ENCODE measurements at places on chromosomes 3 and 15.

DNA sequence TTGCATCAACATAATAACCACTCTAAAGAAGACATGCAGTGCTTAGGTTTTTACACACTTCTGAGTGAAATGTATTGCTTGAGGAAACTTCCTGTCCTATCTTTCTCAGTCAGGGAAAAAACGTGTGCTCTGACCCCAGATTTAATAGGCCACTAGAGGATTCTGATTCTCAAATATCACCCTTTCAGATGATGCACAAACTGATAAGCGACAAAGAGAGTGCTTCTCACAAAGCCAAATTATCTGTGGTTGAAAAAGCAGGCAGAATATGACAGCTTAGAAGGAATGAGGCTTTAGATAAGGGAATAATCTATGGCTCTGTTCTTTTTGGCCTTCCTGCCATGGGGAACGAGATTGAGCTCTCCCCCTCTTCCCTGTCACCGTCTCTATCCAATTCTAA lies 583.4 kb upstream of the SGO1 start:
- DNase-seq: no peak

- no peak for DNase-seq
These were observed 100.8 kb upstream of the CMC1 start for GRCh38 chr3:28140664-28141063.

- no peak for DNase-seq
These were observed 47.6 kb upstream of the CLSTN2 start for GRCh38 chr3:139887431-139887830.

DNA sequence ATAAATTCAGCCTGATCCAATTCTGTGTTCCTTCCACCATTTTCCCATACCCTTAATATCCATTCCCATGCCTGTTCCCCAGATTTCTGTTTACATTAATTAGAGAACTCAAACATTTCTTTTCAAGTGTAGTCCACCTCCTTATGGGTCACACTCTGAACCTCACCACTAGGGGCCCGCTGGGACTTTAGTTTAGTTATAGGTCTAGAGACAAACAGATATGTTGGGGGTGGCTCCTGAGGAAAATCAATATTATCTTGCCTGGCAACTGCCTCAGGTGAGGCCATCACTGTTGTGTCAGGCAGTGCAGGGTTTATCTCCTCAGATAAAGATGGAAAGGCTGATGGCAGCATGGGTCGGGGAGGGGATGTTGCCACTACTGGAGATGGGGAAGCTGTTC lies 72.8 kb downstream of the CLDN1 start:
- DNase-seq: no peak

- DNase-seq: no peak
These were observed 91.8 kb upstream of the ETV5 start for GRCh38 chr3:186200726-186201125.

- DNase-seq: no peak
These were observed 114.8 kb downstream of the ADCY5 start for GRCh38 chr3:123334056-123334455.

DNA sequence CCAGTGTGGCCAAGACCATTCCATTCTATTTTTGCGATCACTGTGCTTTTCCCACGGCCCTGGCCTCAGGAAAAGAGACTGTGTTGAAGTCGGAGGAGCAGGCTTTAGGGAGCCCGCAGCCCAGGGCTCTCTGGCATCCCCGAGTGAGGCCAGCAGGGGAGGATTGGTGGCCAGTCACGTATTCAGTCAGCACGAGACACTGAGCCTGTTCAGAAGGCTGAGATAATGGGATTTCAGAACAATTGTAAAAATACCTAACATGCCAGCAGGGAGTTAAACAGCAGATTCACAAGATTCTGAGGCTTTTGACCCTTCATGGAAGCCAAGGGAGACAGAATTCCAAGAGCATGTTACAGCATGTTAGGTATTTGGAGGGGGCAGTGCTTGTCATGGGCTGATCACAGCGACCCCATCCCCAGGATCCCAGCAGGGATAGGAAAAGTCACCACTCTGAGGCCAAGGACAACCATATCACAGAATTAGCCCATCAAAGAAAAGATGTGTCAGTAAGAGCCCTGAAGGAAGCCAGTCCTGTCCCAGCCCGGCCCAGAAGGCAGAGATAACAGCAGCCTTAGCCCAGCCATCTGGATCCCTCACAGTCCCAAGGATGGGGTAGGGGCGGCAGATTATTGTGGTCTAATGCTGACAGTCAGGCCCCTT lies 40.6 kb downstream of the AMOTL2 start:
- DNase-seq: no peak

DNA sequence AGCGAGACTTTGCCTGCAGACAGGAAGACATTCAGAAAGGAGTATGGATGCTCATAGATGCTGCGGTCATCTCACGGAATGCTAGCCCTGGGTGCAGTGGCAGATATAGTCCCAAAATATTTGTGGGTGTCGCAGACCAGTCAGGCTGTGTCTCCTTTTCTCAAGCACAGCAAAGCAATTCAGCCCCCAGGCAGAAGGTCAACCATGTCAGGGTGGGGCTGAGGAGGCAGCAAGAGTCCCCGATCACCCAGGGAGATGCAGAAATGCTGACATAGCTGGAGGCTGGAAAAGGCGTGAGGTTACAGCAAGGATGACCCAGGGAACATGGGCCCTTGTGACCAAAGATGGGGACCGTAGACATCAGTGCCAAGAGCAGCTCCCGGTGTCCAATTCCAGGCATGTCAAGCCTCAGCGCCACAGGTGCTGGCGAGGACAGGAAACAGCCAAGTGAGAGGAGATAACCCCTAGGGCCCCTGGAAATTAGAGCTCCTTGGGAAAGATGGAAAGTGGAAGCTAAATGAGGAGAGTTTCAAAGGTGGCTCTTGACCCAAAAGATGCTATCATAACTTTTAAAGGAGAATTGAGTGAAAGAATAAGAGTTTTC lies 81.2 kb upstream of the ABHD17C start:
- no peak for DNase-seq

- no peak for DNase-seq
These were observed 32.6 kb downstream of the MB21D2 start for GRCh38 chr3:192884777-192885773.

DNA sequence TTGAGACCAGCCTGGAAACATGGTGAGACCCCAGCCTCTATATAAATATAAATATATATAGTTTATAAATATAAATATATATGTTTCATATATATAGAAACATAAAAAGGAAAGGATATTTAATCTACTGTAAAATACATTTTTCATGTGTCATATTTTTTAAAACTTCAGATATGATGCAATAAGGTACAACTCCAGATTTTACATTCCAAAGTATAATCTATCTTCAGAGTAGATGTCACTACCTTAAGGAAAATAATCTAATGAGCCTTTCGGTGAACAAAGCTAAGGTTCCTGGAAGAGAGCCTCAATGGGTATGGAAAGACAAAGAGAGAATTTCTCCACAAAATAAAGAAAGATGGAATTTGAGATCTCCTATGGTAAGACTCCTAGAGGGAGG lies 16.9 kb downstream of the EFHB start:
- no peak for DNase-seq

DNA sequence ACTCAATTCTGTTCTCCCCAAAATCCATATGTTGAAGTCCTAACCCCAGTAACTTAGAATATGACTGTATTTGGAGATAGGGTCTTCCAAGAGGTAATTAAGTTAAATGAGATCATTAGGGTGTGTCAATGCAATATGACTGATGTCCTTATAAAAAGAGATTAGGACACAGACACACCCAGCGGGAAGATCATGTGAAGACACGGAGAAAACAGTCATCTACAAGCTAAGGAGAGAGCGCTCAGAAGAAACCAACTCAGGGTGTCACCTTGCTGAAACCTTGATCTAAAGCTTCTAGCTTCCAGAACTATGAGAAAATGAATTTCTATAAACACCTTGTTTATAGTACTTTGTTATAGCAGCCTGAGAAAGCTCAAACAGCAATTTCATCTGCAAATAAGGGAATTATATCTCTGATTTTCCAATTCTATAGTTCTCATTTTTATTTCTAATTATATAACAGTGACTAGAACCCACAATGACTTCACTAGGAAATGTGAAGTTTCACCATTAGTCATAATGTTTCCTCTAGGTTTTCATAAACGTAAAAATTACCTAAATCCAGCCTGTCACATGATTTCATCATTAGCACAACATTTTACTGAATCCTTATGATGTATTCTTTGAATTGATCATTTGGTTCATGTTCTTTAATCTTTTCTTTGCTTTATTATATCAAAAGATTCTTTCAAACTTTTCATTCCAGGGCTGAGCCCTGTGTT lies 459.1 kb upstream of the MDFIC2 start:
- no peak for DNase-seq

All from NCI-H2029 (cell line).